ENCODE measurements at places on chromosomes 11 and 22.

DNA sequence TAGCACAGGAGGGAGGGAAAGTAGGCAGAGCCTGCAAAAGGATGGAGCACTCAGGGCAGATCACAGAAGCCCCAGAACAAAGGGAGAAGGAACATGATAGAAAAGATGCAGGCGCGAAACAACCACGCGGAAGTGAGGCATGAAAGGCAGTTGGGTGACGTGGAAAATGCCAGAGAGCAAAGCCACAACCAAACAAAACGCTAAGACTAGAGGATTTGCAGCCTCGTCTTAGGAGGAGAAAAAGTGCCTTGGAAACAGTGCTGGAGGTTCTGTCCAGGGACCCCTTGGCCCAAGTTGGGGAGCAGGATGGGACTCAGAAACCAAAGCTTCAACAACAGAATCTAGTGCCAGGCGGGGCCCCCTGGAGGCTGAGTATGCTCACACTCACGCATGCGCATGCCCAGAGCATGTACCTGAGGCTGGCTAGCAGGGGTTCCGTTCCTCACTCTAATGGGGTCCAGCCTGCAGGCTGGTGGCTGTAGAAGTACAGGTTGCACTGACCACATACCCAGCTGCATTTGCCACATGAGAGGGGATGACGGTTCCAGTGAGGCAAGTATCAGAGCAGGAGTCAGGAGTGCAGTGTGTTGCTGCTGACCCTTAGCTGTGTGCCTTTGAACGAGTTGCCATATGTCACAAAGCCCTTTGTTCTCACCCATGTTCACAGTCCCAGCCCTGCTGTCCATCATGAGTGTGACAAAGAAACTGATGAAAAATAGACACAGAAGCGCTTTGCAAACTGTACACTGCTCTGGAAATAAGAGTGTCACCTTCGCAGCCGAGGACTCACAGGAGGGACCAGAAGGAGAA is 568.6 kb upstream of the CADM1 start:
- no peak for DNase-seq

- no peak for DNase-seq
Observed at GRCh38 chr11:128467041-128467440, 120.3 kb downstream of the ETS1 start.

- no peak for DNase-seq
Observed at GRCh38 chr11:74457356-74457755, 10.0 kb downstream of the KCNE3 start.

DNA sequence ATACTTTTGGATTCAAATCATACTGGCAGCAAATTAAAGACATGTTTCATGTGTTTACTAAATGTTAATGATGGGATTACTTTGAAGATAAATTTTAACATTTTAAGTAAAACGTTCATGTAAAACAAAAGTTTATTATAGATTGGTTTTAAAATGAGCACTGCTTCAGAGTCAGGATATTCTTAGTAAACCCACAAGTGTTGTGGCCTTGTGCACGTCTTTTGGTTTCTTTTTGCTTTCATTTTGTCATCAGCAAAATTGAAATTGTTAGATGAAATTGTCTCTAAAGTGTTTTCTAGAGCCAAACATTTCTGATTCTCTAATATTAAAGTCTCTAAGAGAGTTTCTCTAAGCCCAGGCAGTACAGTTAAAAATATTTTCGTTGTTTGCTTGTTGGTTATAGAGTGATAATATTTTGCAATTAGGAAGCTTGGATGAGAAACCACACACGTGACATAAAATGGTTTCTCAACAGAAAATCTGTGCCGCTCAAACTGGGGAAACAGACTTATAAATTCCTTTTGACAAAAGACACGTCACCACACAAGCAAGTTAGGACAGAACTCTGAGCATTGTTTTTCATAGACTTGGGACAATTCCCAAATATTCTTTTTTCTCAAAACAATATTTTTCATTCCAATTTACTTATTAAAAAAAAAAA is 164.4 kb downstream of the TEAD1 start:
- DNase-seq: no peak

DNA sequence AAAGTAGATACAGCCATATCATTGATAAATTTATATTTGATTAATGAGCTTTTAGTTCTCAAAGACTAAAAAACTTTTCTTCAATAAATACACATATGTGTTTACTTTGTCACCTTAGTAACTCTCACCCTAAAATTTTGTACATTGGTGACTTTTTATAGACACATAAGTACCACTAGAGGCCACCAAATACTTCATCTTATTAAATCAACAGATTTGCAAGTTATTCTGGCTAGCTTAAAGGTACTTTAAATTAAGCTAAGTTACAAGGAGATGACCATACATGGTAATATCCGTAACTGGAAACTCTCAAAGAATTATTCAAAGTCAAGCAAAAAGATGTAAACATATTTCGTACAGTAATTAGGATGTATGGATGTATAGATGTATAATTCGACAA is 112.2 kb downstream of the SBF2 start:
- no peak for DNase-seq

DNA sequence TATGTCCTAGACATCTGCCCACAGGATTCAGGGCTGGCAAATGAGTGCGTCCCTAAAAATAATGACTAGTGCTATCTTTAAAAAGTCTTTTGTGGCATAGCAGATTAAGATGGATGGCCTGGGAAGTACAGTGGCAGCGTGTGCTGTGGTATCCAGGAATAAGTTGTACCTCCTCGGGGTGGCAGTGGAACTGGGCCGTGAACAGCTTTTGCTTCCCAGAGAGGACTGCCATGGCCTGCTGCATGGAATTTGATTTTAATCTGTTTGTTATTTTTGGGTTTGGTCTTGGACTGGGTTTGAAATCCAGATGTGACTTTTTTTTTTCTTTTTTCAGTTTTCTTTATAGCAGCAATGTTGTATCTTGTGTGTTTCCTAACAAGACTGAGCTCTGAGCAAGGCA is 71.3 kb upstream of the PARVG start:
- no peak for DNase-seq

GRCh38 chr11:95487391-95487790 is 256.4 kb upstream of the SESN3 start:
- no peak for DNase-seq

DNA sequence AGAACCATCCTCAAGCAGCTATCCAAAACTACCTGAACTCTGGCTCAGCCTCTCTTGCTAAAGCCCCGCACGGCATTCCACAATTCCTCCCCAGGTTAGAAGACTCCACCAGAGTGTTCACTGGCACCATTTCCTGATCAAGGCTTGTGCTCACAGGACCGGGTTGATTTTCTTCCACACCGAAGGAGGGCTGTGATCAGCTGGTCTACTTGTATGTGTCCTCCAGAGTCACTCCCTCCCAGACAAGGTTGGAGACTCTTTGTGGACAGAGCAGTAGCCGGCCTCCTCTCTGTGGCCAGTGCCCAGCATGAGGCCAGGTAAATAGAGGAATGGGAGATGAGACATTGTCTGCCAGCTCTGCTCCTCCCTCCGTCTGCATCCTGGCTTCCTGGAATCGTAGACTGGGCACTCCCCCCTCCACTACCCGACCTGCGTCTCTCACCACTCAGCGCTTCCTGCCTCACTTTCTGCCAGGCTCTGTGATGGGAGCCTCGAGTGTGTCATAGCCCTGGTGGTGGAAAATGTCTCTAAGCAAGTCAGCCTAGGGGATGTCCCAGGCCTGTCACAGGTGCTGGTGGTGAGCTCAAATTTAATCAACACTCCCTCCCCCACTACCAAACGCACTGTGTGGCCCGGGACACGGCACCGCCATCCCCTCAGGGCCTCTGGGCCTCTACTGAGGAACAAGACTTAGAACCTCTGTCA is 12.5 kb upstream of the TMPRSS6 start:
- no peak for DNase-seq

- no peak for DNase-seq
Observed at GRCh38 chr22:19194766-19195536, 16.4 kb upstream of the SLC25A1 start.

- no peak for DNase-seq
Observed at GRCh38 chr11:67270256-67271204, 4.3 kb downstream of the GRK2 start.

DNA sequence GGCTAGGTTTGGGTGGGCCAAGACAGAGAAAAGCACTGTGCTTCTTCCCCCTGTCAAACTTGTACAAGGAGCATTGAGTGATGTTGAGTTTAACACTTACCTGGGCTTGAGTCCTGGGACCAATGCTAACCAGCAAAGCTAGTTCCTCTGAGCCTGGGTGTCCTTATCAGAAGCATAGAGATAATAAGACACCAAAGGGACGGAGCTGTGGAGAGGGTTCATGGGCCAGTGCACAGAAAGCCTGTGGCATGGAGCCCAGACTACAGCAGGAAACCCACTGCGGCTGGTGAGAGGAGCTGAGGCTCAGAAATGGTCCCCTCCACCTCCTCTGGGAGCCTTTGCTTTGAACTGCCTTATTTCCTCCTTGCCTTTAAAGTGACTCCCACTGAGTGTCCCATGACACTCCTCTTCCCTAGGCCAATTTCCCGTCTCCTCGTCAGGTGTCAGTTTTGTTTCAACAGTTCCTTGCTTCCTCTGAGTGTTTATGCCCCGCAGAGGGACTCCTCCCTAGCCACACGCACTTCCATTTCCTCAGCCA is 9.4 kb downstream of the SLCO2B1 start:
- DNase-seq: peak; percentile 20

- no peak for DNase-seq
Observed at GRCh38 chr22:37188901-37189466, 937 bp upstream of the C1QTNF6 start.

DNA sequence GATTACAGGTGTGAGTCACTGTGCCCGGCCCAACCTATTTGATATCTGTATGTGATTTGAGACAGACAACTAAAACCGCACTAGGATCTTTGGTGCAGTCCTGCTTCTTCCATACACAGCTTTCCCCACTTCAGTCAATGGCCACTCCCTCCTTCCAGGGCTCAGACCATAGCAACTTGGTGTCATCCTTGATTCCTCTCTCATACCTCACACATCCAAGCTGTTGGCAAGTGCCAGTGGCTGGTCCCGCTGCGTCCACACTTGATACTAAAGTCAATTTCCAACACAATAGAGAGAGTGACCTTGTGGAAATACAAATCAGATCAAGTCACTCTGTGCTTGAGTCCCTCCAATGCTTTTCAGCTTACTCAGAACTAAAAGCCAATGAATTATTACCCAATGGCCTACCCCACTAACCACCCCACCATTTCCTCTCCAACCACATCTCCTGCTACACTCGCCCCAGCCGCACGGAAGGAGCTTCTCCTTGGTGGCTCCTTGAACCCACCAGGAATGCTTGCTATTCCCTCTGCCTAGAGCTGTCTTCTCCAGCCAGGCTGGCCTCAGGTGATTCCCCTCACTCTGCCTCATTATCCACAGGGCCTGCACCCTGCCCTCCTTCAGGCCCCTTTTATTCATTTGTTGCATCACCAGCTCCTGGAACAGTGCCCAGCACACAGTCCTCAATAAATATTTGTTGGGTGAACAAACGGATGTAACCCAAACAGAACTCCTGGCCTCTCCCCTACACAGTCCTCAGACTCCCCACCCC is 12.9 kb downstream of the ABTB2 start:
- DNase-seq: no peak

GRCh38 chr11:35336726-35337125 is 82.6 kb downstream of the SLC1A2 start:
- DNase-seq: no peak

GRCh38 chr22:17903564-17904295 is 120.6 kb downstream of the MICAL3 start:
- peak; percentile 78 for DNase-seq

GRCh38 chr11:75328426-75329277 is 22.8 kb downstream of the ARRB1 start:
- peak; percentile 84 for DNase-seq

DNA sequence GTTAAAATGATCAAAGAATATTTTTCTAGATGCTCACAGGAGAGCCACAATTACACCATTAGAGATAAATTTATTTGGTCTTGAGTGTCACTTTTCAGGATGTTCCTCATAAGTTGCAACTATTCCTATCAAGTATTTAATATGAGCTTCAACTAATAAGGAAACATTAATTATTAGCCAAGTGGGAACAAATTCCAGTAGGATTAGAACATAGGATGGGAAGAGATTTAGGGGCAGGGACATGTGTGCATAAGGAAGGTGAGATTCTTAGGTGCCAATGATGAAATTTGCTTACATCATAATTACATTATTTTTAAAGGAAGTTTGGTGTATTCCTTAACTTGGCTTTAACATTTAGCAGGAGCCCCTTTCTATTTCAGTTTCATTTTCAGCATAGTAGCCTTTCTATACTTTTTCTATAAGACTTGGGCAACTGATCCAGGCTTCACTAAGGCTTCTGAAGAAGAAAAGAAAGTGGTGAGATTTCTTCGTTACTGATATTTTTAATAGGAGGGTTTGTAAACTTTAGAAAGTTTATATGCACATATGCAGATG is 38.8 kb downstream of the CSRP3 start:
- DNase-seq: no peak

Measured in pons (tissue), 1 donor.